HAP-1 (cell line): ENCODE measurements at places on chromosomes 4 and X.
A peak's percentile ranks its signal among the peaks of the same experiment; 100 is the strongest.

DNA sequence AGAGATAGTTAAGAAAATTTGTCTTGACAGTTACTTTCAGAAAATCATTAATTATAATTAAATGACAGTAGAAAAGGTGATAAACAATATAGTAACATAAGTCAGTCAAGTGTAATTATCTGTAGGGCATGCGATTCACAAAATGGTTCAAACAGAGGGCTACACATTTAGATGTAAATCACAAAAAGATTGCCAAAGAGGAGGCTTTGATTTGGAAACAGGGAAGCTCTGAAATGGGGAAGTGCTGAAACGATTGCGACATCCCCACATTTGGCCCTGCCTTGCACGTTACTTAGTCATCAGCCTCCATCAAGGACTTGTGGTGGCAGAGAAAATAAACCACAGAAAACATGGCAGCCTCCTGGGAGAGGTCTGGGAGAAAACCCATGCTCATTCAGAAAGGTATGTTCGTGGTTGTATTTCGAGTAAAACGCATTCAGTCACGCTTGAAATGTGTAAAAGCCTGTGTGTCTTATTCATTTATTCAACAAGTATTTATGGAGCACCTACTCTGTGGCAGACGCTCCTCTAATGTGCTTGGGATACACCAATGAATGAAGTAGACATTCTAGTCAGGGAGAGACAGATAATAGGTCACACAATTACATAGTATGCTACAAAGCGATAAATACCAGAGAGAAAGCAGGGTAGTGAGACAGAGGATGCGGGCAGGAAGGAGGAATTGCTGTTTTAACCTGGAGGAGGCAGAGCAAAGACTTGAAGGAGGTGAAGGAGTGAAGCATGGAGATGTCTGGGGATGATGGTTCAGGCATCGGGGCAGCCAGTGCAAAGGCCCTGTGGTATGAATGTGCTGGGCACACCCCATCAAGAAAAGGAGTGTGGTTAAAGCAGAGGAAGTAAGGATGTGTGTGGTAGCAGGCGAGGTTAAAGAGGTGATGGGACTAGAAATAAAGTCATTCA is 7.8 kb downstream of the RBM47 start:
- DNase-seq: peak; percentile 43

- DNase-seq: no peak
These were observed 138.4 kb upstream of the HCCS start for GRCh38 chrX:10972706-10973105.

- peak; percentile 6 for DNase-seq
These were observed 32.1 kb upstream of the HGFAC start for GRCh38 chr4:3409571-3410091.

- DNase-seq: no peak
These were observed 42.8 kb upstream of the PRKG2 start for GRCh38 chr4:81257816-81258215.

GRCh38 chr4:26721685-26722084 is 137.8 kb downstream of the TBC1D19 start:
- DNase-seq: no peak

DNA sequence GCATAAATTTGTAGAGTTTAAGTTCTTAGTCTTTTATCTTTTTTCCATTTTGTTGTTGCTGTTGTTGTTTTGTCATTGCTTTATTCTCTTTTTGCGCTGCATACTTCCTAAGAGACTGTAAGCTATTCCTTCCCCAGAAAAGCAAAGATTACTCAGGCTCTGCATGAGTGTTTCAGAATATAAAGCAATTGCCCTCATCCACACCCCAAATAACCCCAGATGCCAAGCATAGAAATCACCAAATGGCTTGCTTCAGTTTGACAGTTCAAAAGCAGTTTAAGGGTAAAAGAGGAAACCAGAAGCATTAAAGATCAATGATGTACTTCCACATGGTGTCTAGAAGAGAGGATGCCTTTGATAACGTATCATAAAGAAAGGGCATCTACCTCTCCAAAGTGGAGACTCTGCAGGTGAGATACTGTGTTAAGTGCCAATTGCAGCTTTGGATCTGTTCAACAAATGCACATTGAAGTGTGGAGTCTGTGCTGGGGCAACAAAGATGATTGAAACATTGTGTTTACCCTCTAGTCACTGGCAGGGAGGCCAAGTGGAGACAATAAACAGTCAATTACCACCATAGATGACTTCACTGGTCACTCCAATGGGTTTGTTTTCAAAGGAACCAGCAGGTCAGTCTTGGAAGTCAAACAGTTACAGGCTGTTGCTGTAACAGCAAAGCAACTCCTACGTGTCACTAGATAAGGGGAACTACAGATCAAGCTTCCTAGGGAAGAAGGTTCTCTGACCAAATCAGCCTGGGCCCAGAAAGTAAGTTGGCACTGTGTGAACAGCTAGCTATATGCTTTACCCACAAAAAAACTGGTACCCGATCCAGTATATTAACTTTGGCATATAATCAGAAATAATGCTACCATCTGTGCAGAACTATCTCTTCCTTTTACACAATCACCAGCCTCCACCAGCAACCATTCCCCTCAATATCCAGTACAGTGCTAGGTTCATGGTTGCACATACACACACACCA is 40.6 kb upstream of the IL21 start:
- no peak for DNase-seq

- DNase-seq: peak; percentile 18
These were observed 6.7 kb upstream of the HSD17B10 start for GRCh38 chrX:53440621-53441517.

DNA sequence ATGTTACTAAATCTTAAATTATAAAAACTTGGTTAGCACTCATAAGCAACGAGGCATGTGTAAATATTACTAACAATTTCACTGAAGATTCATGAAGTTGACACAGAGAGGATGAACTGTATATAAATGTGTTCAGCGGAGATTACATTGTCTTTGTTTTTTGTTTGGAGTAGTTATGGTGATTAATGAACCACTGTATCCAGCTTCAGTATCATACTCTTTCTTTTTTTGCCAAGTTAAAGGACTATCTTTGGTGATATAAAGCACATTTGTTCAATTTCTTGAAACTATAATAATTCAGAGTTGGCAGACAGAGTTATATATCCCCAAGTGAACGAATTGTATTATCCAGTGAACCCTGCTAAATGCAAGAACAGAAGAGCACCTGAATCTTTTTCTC is 497.6 kb downstream of the CCSER1 start:
- no peak for DNase-seq

- no peak for DNase-seq
These were observed 46.9 kb downstream of the KIF4A start for GRCh38 chrX:70336767-70337166.

DNA sequence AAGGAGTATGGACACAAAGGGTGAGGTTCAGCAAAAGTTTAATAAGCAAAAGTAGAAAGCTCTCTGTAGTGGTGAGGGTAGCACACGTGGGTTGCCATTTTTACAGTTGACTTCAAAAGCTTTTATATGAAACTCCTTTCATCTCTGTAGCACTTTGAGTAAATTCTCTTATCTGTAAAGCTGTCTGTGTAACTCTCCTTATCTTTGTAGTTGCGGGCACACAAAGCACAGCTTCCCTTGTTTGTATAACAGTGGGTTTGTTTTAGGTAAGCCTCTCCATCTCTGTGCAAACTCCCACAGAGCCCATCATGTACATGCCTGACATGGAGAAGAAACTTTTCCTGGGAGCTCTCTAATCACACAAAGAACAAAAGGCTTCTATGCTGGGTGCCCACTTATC is 325.9 kb upstream of the PABPC5 start:
- no peak for DNase-seq

- DNase-seq: no peak
These were observed 397.4 kb upstream of the ZFP42 start for GRCh38 chr4:187598196-187598595.

- no peak for DNase-seq
These were observed 122.5 kb downstream of the ZNF827 start for GRCh38 chr4:145816091-145816490.

DNA sequence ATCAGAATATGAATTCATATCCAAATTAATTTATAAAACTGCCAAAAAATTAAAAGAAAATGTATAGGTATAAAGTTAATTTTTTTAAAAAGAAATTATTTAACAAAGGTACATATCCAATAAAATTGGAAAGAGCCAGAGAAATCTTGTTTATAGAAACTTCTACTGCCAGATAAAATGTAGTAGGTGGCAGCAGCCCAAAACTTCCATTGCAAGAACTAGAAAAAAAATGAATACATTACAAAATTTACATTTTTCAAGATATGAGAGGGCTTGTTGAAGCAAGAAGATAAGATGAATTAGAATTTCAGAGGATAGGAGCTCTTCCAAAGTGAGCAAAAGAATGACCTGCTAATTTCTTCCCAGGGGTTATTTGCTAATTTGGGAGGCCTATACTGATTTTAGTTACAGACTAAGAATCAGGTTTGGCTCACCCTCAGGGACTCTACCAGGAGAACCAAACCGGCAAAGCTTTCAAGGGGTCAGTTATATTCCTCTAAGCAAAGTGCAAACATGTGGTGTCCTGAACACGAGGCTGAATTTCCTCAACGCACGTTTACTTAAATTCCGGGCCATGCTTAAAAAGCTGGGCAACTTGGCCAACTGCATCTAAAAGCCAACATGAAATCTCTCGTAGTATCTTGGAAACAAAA is 17.5 kb downstream of the ANKRD50 start:
- no peak for DNase-seq

GRCh38 chr4:15003891-15004738 is 1.8 kb downstream of the CPEB2 start:
- peak; percentile 43 for DNase-seq

- no peak for DNase-seq
These were observed 3.7 kb upstream of the HDAC8 start for GRCh38 chrX:72576141-72576894.

DNA sequence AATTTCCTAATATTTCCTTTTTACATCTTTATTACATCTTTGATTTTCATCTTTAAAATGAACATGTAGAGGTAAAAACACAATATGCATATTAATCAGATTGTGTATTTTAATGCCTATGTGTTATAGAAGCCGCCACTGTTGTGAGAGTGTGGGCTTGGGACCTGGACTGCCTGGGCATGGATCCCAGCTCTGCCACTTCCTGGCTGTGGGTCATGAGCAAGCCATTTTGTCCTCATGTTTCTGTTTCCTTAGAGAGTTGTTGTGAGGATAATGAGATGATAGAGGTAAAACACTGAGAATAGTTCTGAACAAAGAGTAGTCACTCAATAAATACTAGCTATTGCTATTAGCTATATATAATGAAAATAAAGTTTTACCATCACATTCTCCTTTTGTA is 38.4 kb upstream of the SCOC start:
- no peak for DNase-seq

DNA sequence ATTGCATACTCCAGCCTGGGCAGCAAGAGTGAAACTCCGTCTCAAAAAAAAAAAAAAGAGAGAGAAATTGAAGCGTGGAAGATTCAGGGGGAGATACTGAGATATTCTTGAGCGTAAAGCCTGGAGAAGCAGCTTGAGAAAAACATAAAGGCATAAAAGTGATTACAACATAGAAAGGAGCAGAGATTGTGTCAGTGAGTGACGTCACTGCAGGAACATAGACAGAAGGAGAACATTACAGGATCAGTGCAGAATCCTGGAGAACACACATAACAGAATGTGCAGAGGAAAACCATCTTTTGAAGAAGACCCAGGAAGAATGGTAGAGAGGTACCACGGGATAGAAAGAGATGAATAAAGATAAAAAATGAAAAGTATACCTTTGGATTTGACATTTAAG is 147.0 kb downstream of the APBB2 start:
- DNase-seq: no peak

- DNase-seq: no peak
These were observed 858.4 kb upstream of the POU3F4 start for GRCh38 chrX:82649645-82650044.

GRCh38 chrX:130285069-130285620 is 16.4 kb upstream of the ZNF280C start:
- DNase-seq: peak; percentile 97

GRCh38 chr4:107900508-107900907 is 30.8 kb upstream of the CYP2U1 start:
- DNase-seq: no peak

DNA sequence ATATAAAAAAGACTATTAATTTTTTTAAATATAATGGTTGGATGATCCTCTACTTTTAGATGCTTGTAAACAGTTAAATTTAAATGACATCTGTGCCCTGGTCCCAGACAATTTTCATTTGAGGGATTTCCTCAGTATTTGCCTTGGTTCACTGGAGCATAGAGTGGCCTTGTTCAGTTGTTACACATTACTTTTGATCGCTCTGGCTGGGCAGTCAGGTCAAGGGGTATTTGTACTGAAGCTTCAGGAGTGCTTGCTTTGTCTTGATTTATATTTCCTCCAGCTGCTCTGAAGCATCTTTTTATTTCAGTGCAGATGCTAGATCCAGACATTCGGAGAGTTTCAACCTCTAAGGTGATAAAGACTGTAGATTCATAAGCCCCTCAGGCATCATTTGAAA is 50.0 kb downstream of the COMMD8 start:
- DNase-seq: no peak

DNA sequence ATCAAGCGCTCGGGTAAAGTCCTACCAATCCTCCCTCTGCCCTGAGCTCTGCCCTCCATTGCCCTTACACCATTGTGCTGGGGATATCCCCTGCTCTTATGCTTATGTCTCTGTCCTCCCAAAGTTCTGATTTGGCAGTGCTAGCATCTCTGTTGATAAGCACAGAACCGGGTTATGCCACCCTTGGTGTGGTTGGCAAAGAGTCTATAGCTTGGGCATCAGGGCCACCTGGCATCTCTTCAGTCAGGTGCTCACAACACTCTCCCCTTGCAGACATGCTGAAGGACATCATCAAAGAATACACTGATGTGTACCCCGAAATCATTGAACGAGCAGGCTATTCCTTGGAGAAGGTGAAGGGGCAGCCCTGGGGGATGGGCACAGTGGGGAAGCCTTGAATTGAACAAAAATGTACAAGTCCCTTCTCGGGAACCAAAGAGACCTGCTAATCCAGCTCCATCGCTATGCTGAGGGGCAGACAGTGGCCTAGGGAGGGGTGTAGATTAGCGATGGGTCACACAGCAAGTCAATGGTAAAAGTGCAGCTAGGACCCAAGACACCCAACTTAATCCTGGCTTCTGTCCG is 3.8 kb downstream of the MAGED2 start:
- DNase-seq: no peak

- DNase-seq: no peak
These were observed 30.4 kb upstream of the PAGE1 start for GRCh38 chrX:49725923-49726904.

DNA sequence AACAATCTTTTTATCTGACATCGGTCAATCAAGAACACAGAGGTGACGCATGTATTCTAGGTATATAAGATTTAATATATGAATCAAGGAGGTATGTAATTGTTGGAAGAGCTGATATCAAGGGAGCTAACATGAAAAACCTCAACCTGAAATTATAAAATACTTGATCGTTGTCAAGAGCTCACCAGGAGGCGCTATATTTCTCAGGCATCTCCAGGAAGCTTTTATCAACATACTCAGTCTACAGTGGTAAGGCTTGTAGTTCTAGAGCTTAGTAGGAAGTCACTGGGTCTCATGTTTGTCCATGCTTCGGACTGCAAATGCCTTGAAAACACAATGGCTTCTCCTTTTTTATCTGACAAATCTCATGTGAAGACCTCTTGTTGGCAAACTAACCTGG is 156.1 kb downstream of the GRXCR1 start:
- DNase-seq: no peak

GRCh38 chr4:151407018-151407417 is 2.0 kb upstream of the FHIP1A start:
- DNase-seq: no peak

GRCh38 chrX:11427453-11428071 is 134.3 kb downstream of the AMELX start:
- no peak for DNase-seq

GRCh38 chr4:113468165-113469022 is 293.1 kb downstream of the CAMK2D start:
- peak; percentile 38 for DNase-seq

GRCh38 chr4:88204882-88205281 is 46.4 kb upstream of the ABCG2 start:
- no peak for DNase-seq
